ENCODE measurements at places on chromosomes 12 and 14. TPM values are rescaled to one million over a fixed set of nuclear protein-coding genes. Genes with fewer than 3 reads are reported as not detected.

The NFE2 gene
- total RNA-seq, result 1.6 TPM

The DENR gene
- total RNA-seq, result 28.0 TPM

The CELA1 gene
- not detected for total RNA-seq

The RNASE3 gene
- total RNA-seq, result not detected

The SMAGP gene
- 24.7 TPM for total RNA-seq

The NXPH4 gene
- total RNA-seq, result 23.3 TPM

The HRK gene
- total RNA-seq, result not detected

Measured in cardiac atrium fibroblast (primary cell).